ENCODE measurements at places on chromosomes 6 and 20.
A peak's percentile ranks its signal among the peaks of the same experiment; 100 is the strongest.

GRCh38 chr6:85594197-85594930 is 706 bp upstream of the SNX14 start:
- DNase-seq, result peak; percentile 51

- DNase-seq, result peak; percentile 74
Measured at GRCh38 chr6:5294392-5295211, 33.3 kb downstream of the FARS2 start.

GRCh38 chr6:132279592-132280139 is 121.6 kb downstream of the MOXD1 start:
- peak; percentile 71 for DNase-seq

DNA sequence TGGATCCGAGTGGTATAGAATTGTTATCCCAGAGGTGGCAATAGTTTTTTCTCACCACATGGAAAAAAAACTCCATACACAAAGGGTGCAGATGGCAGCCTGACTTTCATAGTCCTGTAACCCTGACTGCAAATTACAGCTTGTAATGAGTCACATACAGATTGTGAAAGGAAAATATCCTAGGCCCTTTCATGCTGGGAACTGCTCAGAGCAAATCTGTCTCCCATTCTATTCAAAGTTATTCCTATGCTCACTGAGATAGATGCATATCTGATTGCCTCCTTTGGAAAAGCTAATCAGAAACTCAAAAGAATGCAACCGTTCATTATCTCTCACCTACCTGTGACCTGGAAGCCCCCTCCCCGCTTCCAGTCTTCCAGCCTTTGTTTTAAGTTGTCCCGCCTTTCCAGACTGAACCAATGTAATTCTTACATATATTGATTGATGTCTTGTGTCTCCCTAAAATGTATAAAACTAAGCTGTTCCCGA is 108.7 kb upstream of the MAP3K4 start:
- no peak for DNase-seq
